ENCODE measurements at places on chromosomes 5 and 9. TPM values are rescaled to one million over a fixed set of nuclear protein-coding genes. Genes with fewer than 3 reads are reported as not detected.

- no peak for DNase-seq
These were observed 13.7 kb downstream of the ERMP1 start for GRCh38 chr9:5819174-5819573.

- no peak for DNase-seq
These were observed 142.8 kb upstream of the IFNE start for GRCh38 chr9:21624675-21625644.

DNA sequence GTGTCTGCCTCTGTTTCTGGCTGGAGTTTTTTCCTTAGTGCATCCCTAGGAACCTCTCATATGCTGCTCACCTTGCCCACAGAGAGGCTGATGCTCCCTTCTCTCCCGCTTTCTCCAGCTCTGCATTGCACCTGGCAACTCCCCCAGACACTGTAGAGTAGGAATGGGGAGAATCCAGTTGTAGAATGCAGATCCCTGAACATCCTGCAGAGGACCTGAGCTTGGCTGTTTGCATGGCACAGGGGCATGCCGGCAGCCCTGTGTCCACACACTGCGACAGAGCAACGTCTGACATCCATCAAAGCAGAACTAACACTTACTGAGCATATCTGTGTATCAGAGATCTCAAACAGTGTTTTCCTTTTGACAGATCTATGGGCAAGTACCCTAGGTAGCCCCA is 19.9 kb downstream of the IDNK start:
- DNase-seq, result no peak

DNA sequence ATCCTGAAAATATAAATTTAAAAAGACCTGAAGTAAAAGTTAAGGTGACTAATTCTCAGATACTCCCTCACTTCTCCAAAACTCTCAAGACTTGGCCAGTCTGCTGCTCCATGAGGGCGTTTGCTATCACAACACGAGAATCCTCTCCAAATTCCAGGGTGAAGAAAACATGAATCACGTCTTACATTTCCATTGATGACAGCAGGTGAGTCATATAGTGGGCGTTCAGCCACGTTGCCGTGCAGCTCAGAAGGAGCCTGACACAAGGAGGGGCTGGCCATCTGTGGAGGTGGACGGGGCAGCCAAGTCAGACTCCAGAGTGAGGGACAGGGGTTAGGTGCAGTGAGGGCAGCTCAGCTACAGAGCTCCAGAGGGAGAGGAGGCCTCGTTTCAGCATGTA is 555.1 kb upstream of the ADAMTS16 start:
- no peak for DNase-seq

- no peak for DNase-seq
These were observed 32.4 kb downstream of the C9 start for GRCh38 chr5:39331861-39332381.

DNA sequence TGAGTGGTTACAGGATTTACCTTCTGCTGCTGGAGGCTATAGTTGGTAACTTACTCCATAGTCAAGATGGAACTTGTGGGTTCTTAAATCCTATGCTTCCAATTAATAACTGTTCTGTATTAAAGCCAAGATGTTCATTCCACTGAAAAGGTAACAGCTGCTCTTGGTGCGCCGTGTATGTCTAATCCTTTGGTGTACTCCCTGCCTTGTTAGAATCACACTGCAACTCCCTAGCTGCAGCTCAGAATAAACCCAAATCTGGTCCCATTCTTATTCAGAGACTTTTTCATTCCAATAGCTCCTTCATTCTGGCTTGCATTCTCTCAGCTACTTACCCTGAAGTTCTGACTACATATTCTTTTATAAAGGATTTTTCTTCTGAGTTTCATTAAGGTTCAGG is 1355.5 kb downstream of the MAT2B start:
- no peak for DNase-seq

GRCh38 chr5:32083981-32084430 is 90.1 kb downstream of the GOLPH3 start:
- no peak for DNase-seq

DNA sequence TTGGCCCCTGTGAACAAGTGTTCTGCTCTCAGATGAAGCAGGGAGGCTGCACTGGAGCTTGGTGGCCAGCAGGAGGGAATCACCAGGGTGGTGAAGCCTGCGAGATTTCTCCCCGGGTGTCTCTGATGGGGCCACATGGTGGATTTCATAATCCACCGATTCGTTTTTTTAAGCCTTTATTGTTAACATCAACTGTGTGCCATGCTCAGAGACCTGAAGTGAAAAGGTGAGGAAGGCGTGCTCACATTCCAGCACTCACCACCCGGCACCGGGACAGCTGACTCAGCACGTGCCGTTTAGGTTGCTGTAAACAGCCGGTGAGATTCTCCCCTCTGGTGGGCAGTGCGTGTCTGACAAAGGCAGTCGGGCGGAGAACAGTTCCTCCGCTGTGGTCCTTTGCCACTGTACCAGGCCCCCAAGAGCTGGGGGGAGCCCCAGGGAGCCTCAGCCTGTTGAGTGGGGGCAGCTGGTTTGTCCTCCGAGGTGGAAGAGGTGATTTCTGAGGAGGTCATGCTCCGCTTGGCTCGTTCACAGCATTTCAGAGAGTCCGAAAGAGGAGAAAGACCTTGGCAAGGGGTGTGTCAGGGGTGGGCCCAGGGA is 12.7 kb upstream of the AHRR start:
- DNase-seq, result no peak

- no peak for DNase-seq
These were observed 331.9 kb upstream of the RFX3 start for GRCh38 chr9:3857673-3858072.

- DNase-seq, result no peak
These were observed 18.4 kb downstream of the RUFY1 start for GRCh38 chr5:179568721-179569120.

DNA sequence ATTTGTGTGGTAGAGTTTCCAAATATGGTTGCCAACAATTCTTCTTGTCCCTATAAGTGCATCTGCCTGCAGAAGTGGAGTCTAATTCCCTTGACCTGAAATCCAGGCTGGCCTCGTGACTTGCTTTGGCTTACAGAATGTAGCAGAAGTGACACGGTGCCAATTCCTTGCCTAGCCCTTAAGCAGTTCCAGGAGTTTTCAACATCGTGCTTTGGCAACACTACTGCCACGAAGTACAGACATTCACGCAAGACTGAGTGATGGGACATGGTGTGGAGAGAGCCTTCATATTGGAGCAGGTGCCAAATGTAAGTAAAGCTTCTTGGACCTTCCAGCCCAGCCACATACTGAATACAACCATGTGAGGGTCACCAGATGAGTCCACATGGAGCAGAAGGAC is 92.9 kb upstream of the NEK6 start:
- DNase-seq, result no peak

DNA sequence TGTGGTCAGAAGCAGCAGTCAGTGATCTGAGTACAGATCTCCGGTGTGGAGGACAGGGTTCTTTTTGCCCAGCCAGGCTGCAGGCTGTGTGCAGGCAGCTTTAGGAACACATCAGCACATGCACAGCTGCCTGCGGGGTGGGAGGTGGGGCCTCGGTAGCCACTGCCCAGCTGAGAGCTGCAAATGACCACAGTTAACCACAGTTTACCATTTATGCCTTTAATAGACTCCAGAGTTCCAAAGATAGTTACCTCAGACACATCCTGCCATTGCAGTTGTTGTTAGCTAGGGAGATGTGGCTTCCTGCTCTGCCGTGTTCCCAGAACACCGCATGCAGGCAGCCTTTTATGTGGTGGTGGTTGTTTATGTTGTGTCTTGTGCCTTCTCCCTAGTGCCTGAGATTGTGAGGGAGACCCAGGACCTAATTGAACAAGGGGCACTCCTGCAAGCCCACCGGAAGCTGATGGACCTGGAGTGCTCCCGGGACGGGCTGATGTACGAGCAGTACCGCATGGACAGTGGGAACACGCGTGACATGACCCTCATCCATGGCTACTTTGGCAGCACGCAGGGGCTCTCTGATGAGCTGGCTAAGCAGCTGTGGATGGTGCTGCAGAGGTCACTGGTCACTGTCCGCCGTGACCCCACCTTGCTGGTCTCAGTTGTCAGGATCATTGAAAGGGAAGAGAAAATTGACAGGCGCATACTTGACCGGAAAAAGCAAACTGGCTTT is 10.2 kb downstream of the EXOC3 start:
- no peak for DNase-seq

- DNase-seq, result no peak
These were observed 419.9 kb upstream of the GRAMD2B start for GRCh38 chr5:126003309-126003708.

DNA sequence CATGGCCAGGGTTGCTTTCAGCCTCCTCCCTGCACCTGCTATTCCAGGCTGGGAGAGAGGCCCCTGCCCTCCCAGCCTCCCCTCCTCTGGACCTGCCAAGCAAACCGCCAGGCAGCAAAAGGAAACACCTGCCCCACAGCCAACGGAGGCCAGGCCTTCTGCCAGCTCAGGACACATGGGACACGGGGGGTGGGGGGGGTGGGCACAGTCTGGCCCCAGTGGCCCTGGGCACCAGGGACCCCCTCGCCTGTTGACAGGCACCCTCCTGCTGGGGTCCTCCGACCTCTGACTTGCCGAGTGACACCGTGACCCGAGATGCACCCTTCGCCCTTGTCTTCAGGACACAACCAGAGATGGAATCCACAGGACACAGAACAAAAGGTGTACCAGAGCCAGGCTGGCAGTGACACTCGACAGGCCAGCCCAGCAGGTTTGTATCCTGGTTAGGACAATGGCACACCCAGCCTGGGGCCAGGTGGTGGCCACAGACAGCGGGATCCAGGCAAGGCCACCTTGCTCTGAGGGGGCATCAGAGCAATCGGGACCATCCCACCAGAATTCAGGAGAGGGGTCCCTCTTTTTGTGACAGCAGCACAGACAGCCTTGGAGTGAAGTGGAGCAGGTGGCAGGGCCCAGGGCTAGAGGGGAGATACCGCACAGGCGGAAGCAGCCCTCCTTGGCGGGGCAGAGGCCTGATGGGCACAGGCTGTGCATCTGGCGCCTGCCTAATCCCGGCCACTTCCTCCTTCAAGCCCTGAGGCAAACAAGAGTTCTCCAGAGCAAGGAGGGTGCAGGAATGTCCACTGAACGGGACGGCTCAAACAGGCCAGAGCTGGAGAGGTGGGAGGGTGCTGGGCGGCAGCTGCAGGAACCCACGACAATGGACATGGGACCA is 1.3 kb upstream of the TMEM210 start:
- no peak for DNase-seq

- no peak for DNase-seq
These were observed 517.3 kb upstream of the TLE4 start for GRCh38 chr9:79054500-79054899.

DNA sequence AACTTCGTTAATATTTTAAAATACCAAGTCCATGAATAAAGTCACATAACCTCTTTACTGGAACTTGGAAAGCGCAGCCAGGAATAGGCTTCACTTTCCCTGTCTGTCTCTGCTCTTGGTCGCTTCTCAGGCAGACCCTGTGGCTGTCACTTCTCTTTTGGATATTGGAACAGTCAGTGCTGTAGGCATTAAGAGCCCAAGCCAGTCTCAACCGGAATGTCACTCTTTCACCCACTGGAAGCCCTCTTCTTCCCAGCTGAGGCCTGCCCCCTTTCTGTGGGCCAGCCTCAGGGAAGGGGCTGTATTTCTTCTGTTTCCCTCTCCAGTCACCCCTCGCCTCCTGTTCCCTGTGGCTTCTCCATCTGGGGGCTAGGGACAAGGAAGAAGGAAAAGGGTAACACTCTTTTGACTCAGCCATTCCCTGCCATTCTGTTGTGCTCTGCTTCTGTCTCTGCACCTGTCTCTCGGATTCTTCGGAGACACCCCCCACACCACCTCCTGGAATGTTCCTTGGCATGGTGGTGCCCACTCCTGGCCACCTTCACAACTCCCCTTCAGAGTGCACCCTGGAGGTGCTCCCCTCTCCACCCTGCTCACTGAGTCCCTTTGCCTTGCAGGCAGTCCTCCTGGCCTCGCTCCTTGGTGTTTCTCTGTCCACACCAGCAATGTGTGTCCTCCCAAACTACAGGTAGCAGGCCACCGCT is 103.4 kb downstream of the TRIO start:
- DNase-seq, result no peak

DNA sequence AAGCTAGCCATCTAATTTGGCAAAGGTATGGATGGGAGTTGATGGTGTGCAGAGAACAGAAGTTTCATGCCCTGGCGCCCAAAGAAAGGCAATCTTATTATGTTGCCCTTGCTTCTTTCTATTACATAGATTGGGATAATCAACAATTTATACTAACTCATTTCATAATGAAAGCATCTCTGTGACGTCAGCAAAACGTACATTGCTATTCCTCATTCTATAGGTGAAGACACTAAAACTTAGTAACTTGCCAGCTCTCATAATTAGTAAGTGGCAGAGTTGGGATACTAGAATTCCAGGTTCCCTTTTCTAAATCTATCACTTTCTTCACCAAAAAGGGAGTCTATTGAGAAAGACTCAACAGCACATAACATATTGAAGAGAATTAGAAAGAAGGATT is 374.8 kb downstream of the NR2F1-AS1 start:
- DNase-seq, result no peak

DNA sequence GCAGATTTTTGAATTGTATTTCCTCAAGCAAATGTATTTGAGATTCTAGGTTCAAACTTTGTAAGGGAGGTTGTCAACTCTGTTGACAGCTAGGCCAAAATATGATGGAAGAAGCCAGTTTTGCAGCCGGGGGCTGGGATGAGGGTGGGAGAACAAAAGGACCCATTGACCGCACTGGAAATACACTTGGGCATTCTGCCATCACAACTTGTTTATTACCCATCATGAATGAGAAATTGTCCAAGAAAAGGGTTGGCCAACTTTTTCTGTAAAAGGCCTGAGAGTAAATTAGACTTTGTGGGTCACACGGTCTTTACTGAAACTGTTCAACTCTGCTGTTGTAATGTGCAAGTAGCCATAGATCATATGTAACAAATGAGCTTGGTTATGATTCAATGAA is 221.3 kb upstream of the KLF9 start:
- DNase-seq, result no peak

STK32A gene
- total RNA-seq, result not detected

TXNDC8 gene
- total RNA-seq, result not detected

EDIL3 gene
- total RNA-seq, result 0.32 TPM

C5orf58 gene
- total RNA-seq, result not detected

CETN3 gene
- total RNA-seq, result 29.5 TPM

OLFM1 gene
- total RNA-seq, result 0.21 TPM

PHAX gene
- total RNA-seq, result 30.8 TPM

MPDZ gene
- 0.03 TPM for total RNA-seq

WNK2 gene
- 0.08 TPM for total RNA-seq

INSL4 gene
- not detected for total RNA-seq

All from GM12878 (cell line).